ENCODE measurements at places on chromosomes 7 and 10.
A peak's percentile ranks its signal among the peaks of the same experiment; 100 is the strongest.

GRCh38 chr7:2667843-2668242, 20.2 kb upstream of the AMZ1 start:
- DNase-seq, result no peak

DNA sequence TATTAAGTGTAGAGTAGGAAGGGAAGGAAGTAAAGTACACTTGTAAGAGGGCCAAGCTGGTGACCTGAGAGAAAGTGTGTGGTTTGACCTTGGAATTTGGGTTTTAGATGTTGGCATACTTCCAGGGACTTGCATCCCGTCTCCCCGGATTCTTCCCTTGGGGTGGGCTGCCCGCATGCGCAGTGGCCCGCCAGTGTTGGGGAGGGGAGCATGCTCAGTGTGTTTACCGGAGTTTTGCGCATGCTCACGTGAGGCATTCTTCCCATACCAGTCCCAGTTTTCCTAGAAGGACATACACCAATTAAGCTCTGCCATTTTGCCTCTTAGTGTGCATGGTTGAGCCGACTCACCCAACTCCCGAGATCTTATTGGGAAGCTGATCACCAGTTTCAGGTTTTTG, 9.4 kb downstream of the PDSS1 start:
- no peak for DNase-seq

DNA sequence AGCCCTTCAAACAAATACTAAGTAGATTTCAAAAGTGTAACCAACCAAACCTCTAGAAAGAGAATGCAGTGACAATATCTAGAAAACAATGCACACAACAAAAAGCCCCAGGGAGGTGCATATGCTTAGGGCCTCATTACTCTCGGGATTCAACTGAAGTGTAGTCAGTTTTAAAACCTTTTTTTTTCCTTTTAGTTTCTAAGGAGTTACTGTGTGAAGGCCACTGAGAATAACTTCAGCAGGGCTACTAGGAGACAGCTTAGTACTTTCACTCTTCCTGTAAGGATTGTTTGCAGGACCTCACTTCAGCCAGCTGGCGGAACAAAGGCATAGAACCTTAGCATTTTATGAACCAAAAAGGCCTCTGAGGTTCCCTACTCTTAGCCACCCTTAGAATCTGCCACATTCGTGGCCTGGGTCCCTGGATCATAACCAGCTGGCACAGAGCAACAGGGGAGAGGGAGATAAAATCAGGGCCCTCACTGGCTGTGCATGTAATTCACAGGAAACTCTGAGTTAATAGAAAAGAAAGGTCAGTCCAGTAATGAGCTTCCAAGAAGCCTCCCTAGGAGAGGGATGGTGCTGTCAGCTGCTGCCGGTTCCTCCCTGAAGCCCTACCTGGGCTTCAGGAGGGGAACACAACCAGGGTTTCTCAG, 3.6 kb downstream of the VOPP1 start:
- no peak for DNase-seq

- no peak for DNase-seq
These were observed 2.0 kb downstream of the MASTL start for GRCh38 chr10:27157150-27157549.

GRCh38 chr7:38978491-38978890, 782 bp downstream of the POU6F2 start:
- DNase-seq, result peak; percentile 48

DNA sequence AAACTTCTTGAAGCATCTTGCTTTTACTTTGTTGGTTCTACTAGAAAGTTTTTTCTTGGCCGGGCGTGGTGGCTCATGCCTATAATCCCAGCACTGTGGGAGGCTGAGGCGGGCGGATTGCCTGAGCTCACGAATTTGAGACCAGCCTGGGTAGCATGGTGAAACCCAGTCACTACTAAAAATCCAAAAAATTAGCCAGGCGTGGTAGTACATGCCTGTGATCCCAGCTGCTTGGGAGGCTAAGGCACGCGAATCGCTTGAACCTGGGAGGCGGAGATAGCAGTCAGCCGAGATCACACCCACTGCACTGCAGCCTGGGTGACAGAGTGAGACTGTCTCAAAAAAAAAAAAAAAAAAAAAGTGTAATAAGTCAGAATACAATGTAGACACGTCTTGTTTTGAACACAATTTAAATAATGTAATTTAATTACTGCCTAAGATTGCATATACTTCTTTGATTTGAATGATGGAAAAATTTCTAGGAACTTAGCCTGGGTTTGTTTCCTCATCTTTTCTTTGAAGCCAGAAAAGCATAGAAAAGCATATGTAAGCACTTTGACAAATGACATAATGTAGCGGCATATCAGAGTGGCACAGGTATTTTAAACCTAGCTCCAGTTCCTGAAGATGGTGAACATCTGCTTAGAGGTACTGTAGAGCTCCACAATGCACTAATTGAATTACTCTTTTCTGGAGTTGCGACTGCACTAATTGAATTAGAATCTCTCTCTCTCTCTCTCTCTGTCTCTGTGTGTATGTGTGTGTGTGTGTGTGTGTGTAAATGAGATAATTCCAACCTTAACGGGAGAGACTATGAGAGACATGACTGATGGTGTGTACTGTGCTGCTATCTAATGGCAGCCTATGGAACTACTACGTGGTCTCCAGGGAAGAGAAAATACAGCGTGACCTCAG, 87.8 kb downstream of the BTRC start:
- peak; percentile 83 for DNase-seq

- no peak for DNase-seq
These were observed 31.2 kb downstream of the LDB3 start for GRCh38 chr10:86699541-86699940.

DNA sequence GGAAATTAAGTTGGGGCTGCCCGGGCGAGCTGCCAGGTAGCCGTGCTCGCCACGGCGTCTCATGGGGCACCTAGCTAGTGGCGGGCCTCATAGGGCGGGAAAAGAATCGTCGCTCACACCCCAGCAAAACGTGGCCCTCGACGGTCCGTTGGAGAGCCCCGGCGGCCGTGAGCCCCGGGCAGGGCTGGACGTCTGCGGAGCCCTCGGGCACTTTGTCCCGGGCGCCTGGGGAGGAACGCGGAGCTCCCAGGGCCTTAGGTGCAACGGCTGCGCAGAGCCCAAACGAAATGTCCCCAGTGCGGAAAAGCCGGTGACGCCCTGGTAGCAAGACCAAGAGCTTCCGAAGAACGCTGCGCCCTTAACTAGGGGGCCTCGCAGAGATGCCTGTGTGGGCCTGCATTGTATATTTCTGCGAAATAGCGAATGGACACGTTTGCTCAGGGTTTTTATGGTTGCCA, 866 bp upstream of the SFMBT2 start:
- no peak for DNase-seq

DNA sequence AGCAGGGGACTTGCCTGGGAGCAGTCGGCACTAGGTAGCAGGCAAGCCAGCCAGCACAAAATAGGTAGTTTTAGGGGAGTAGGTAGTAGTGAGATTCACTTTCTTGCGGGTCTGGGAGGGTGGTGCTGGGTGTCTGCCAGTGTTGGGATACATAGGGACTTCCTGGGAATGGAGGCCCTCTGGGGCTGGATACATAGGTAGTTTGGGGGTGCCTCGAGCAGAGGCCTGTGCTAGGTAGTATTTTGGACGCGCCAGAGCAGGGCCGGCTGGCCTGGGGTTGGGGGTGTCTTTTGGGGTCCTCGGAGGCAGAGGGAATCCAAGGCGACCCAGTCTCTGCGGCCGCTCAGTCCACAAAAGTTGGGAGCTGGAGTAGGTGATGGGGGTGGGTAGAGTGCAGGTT, 2.0 kb upstream of the HOXA3 start:
- DNase-seq, result no peak

- DNase-seq, result no peak
These were observed 25.1 kb upstream of the ELOVL3 start for GRCh38 chr10:102200751-102201640.

- DNase-seq, result no peak
These were observed 336.8 kb downstream of the TFEC start for GRCh38 chr7:115693779-115694178.

DNA sequence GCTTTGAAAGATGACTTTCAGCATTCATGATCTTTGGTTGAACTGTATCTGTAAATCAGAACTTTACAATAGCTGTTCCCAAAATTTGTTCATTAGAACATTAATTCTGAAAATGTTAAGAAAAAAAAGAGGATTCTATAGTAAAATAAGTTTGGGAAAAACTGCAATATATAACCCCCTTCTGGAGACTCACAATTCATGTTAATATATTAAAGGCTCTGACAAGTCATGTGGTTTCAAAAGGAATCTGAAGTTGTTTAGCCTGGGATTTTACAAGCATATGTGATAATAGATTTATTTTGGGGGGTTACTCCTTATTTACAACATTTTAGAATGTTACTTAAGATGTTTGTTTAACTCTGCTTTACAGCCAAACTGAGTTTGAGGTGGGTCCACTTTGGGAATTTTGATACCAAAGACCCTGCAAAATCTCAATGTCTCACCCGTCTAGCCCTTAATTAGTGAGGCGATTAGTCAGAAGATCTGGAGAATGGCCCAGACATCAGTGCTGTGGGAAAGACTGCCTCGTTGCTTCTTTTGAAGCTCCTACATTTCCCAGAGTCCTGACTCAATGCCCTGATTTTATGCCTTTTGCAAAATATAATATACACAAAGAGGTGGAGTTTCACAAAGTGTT, 40.0 kb downstream of the CDK1 start:
- DNase-seq, result no peak

DNA sequence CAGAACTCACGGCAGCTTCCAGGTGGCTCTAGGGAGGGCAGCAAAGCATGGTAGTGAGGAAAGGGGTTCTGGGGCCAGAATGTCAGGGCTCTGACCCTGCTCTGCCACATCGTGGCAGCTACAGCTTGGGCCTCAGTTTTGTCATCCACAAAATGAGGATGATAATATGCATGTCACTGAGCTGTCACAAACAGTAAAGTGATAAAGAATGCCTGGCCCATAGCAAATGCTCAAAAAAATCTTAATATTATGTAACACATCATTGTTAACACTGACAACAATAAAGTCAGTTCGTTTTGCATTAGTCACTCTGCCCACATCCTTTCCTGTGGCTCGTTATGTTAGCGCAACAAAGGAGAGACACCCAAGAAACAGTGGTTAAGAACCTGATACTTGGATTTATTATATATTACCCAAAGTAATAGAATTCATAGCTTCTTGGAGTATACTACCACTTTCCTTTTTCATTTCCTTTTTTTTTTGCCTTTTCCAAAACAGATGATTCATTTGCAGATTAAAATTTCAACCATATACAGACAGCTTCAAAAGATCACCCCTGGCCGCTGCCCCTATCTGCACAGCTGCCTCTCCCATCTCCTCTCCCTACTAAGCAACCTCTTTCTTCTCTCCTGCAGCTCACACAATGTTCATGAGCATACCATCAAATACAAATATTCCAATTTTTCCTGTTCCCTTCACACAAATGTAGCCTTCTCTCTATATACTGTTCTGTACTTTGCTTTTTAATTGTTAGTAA, 45.5 kb upstream of the DDC start:
- no peak for DNase-seq

GRCh38 chr7:94043299-94043698, 39.1 kb upstream of the BET1 start:
- no peak for DNase-seq
